SJSA1 (cell line): ENCODE measurements at places on chromosomes 12 and 14. TPM values are rescaled to one million over a fixed set of nuclear protein-coding genes. Genes with fewer than 3 reads are reported as not detected.

DNA sequence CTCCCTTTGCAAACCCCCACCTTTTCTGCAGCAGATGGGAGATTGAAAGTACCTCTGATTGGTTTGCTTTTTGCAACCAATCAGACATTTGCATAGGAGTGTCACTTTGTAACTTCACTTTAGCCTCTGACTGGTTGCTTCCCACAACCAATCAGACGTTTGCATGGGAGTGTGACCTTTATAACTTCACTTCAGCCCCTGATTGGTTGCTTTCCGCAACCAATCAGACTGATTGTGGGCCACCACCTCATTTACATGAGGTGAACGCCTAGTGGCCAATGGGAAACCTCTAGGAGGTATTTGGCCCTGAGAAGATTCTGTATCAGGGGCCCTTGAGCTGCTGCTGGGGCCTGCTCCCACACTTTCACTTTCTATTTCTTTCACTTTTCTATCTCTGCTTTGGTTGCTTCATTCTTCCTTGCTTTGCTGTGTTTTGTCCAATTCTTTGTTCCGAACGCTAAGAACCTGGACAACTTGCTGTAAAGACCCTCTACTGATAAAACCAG lies 106.0 kb upstream of the PRICKLE1 start:
- no peak for DNase-seq

GRCh38 chr12:6765634-6766581 lies at the start of gene PTMS:
TSS of gene PTMS (plus strand) at chr12:6766363. CDS start at chr12:6766706, 343 bp downstream.
- DNase-seq: peak; percentile 95

GRCh38 chr12:95546491-95546813 lies 4.8 kb downstream of the USP44 start:
- no peak for DNase-seq

GRCh38 chr12:459430-460258 lies at the start of gene B4GALNT3:
TSS of gene B4GALNT3 (plus strand) at chr12:459939. CDS start at chr12:460377, 438 bp downstream.
- no peak for DNase-seq

- DNase-seq: no peak
These were observed 66.6 kb downstream of the FLRT2 start for GRCh38 chr14:85596562-85596961.

DNA sequence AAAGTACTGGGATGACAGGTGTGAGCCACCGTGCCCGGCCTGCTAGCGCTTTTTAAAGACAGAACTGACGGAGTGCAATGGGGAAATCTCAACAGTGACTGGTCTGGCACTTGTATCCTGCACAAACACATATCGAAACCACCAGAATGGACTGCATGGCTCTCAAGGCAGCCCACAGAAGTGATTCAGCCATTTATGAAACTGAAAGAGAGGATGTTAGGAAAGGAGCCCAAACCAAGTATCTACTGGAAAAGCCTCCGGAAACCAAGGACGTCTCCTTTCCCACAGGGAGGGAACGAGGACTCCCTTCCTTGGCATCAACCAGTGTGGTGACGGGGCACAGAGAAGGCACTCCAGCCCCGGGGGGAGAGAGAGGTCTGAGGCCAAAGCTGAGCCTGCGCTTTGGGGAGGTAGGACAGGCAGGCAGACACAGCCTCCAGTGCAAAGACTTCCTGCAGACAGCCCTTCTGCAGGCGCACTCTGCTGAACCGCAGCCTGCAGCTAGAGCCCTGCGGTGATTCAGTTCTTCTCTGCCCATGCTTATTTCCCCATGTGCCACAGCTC lies 16.5 kb downstream of the SLC15A4 start:
- no peak for DNase-seq

GRCh38 chr14:56952766-56953473 lies 142.6 kb upstream of the OTX2 start:
- DNase-seq: no peak

GRCh38 chr12:130672089-130672820 lies 43.8 kb downstream of the RIMBP2 start:
- DNase-seq: no peak

- no peak for DNase-seq
These were observed 987.1 kb upstream of the SEL1L start for GRCh38 chr14:82520765-82521164.

DNA sequence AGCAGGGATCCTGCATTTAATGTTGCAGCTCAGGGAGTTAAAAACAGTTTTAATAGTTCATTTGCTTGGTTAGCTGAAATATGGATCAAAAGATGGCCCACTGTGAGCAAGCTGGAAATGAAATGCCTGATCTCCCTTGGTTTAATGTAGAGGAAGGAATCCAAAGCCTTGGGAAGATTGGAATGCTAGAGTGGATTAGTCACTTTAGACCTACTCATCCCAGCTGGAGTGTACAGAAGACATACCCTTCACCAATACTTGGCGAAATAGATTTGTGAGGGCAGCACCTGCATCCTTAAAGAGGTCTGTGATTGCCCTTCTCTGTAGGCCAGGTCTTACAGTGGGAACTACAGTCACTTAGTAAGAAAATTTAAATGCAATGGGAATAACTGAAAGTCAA lies 58.0 kb upstream of the KRAS start:
- no peak for DNase-seq

DNA sequence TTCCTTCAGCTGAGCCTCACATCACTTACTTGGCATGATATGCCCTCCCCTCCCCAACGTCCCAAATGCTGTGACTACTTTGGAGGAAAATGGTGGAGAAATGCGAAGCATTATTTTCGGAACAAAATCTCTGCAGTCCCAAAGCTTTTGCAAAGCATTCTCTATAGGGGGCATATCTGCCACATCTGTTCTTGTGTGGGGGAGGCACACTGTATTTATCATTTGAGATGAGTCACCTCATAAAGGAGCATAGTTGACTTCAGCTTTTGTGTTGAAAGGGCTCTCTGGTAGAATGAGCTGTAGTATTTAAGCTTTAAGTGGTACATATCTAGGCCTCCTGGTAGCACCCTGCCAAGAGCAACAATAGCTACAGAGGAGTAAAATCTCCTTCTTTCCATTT lies 447.5 kb downstream of the ADAMTS20 start:
- DNase-seq: peak; percentile 95

DNA sequence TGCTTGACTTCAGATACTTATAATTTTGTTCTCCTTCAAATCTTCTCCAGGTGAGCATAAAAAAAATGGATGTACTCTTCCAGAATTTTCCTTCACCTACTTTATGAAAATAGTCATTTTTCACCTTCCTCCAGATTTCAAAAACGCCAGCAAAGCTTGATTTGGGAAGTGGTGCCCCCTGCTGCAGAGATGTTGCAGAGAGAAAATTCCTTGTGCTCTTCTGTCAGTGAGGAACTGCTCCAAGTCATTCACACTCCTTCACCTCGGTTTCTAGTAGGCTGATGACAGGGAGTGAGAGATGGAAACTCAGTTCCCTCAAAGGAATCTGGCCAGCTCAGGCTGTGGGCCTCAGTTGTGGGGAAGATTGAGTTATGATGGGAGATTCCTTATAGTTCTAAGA lies 24.2 kb upstream of the RNASE3 start:
- DNase-seq: no peak

DNA sequence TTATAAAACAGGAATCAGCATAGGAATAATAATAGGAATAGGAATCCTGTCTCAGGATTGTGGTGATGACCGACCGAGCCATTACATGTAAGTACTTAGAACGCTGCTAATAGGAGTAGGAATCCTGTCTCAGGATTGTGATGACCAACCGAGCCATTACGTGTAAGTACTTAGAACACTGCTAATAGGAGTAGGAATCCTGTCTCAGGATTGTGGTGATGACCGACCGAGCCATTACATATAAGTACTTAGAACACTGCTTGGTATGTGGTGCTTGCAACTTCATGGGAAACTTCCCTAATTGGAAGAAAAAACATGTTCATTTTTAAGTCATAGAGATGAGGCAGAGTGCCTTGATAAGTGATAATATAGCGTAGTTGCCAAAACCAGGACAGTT lies 30.0 kb downstream of the ELK3 start:
- no peak for DNase-seq

DNA sequence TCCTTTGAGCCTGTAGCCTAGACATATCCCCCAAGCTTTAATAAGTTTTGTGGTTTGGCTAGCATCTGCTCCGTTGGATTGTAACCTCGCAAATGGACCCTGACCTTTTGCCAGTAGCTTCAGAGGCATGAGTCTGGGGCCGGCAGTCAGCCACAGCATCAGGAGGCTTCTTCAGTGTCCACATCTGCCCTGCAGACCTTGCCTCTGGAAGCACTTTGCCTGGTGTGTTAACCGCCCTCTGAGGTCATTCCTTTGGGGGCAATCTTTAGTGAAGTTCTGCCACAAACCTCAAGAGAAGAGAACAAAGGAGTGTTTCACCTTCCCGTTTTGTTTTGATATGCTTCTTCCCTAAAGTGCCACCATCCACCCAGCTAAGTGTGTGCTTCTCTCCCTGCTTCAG lies 71.4 kb downstream of the GNS start:
- DNase-seq: no peak

- no peak for DNase-seq
These were observed 24.7 kb downstream of the TRAPPC6B start for GRCh38 chr14:39145266-39145966.

- no peak for DNase-seq
These were observed 95.7 kb upstream of the SOX5 start for GRCh38 chr12:24044941-24045703.

DNA sequence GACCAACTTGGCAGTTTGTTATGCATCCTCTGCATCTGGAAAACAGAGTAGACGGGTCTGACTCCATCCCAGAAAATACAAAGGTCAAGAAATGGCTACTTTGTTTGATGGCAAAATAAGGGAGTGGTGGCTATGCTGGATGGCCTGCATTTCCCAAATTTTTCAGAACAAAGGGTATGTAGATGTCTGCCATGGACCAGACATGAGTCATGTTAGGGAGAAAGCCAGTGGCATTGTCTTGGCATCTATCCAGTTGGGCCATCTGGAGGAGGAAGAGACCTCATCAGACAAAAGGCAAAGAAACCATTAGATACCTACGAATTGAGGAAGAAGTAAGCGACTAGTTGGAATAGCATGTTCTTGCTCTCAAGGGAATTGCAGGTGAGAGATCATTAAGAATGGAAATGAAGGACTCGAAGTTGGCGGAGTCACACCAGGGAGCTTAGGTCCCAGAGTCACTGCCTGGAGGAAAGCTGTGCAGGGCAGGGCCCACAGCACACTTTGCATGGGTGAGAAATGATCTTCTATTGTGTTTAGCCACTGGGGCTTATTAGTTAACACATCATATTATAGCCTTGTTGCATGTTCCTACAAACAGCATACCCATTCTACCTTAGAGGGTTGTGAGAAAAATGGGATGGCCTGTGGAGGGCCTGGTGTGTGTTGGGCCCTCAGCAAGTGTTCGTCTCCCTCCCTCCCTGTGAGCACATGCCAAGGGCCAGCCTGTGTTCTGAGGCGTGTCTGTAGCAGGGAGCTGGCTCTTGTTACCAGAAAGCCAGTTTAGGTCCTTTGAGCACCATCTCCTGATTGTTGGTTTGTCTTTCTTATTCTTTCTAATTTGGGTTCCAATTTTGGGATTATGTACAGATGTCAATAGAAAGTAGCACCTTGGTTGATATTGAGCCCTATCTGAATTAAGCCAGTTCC lies 119.4 kb downstream of the KTN1 start:
- peak; percentile 83 for DNase-seq

DNA sequence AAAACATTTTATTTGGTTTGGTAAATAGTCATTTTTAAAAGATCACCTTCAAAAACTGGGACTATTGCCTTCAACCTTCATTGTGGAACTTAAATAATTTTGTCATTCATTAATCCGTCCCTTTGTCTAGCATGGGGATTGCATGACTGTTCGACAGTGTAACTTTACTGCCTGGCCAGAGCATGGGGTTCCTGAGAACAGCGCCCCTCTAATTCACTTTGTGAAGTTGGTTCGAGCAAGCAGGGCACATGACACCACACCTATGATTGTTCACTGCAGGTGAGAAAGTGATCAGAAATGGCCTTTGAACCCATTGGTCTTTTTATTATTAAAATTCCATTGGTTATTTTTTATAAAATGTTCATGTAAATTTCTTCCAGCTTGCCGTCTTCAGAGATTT lies 37.2 kb upstream of the MYF6 start:
- DNase-seq: no peak

DNA sequence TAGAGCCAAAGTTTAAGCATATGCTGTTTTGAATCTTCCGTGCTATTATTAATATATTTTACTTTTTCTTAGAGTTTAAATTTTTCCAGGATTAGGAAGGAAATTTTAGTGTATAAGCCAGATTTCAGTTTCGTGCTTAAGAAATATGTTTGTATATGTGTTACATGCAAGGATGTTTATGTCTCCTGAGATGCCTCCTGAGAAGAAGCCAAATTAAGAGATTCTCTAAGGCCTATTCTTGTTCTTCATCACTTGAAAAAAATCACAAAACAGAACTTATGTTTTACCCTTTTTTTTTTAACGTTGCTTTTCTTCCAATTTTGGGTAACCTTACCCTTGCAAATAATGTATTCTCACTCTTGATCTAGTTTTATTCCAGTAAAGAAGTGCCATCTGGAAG lies 412.7 kb downstream of the TMTC2 start:
- DNase-seq: no peak

DNA sequence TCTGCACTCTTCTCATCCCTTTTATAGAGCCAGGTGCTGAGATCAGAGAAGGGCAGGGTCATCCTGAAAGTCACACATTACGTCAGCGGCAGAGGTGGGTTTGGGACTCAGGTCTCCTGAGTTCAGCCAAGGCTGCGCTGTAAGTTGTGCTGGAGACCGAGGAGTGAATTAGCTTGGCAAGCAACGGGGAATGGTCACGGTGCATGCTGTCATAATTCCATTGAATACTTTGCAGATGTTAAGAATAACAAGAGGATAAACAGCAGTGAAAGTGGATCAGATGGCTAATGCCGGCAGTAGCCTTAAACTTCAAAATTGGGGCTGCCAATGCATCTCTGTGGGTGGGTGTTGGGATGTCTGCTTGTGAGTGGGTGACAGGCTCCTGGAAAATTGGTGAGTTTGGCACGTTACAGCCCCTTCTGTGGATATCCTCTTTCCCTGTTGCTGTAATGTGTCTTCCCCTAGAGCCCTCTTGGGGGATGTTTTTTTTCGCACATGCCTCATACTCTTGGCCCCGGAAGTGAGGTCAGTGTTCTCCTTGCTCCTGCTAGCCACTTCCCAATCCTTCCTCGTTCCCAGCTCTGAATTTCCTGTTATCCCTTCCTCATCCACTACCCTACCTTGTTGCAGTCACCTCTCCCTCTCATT lies 287.1 kb upstream of the SRRM4 start:
- DNase-seq: no peak

HCAR1 gene
- total RNA-seq: not detected in 2 replicates

CLEC9A gene
- not detected in 2 replicates for total RNA-seq

PITPNM2 gene
- total RNA-seq: 0.42 TPM in 1 of 2 replicates, not detected in the other

HHIPL1 gene
- 0.42 TPM in 1 of 2 replicates, not detected in the other for total RNA-seq

SERPINA4 gene
- not detected in 2 replicates for total RNA-seq

INHBC gene
- total RNA-seq: 0.18 and 0.88 TPM in 2 replicates

KCNA1 gene
- total RNA-seq: not detected in 2 replicates

KCNH5 gene
- not detected in 2 replicates for total RNA-seq

KRT2 gene
- total RNA-seq: not detected in 2 replicates

ZDHHC22 gene
- 0.03 TPM in 1 of 2 replicates, not detected in the other for total RNA-seq

PYGL gene
- 32.5 TPM in 2 replicates for total RNA-seq

FAM90A1 gene
- total RNA-seq: not detected in 2 replicates
